ENCODE measurements at places on chromosomes 5 and 9. TPM values are rescaled to one million over a fixed set of nuclear protein-coding genes. Genes with fewer than 3 reads are reported as not detected.

Gene TEX48
- total RNA-seq: not detected

Gene ELAVL2
- not detected for total RNA-seq

Gene BNC2
- 4.1 TPM for total RNA-seq

Gene ABO
- not detected for total RNA-seq

Gene NDUFB6
- 115 TPM for total RNA-seq

Gene SPDL1
- total RNA-seq: 79.5 TPM

Gene SLIT3
- 13.1 TPM for total RNA-seq

Gene ZNF367
- 4.8 TPM for total RNA-seq

Gene NDUFAF2
- total RNA-seq: 77.6 TPM

Gene HRCT1
- total RNA-seq: 0.38 TPM

Gene TMED7
- total RNA-seq: 51.7 TPM

Gene POLR3G
- 14.7 TPM for total RNA-seq

Gene NUTM2G
- not detected for total RNA-seq

Gene CEMIP2
- total RNA-seq: 65.5 TPM

Gene C9
- total RNA-seq: not detected

Gene C5orf47
- total RNA-seq: not detected

Gene KIF24
- total RNA-seq: 3.1 TPM

Gene GPR150
- 0.18 TPM for total RNA-seq

Gene PRPF4
- total RNA-seq: 57.0 TPM

Gene ADRA1B
- 19.1 TPM for total RNA-seq

Gene SPINK7
- total RNA-seq: not detected
